ENCODE measurements at places on chromosomes 6 and 20. TPM values are rescaled to one million over a fixed set of nuclear protein-coding genes. Genes with fewer than 3 reads are reported as not detected.
A peak's percentile ranks its signal among the peaks of the same experiment; 100 is the strongest.

Gene SMOC2
- polyA plus RNA-seq: 3.5 TPM

Gene SYCP2
- 0.14 TPM for polyA plus RNA-seq

Gene TUBB
- polyA plus RNA-seq: 1,059 TPM

Gene RAMACL
- polyA plus RNA-seq: 0.61 TPM

Gene KCNG1
- 8.1 TPM for polyA plus RNA-seq

Gene STMND1
- polyA plus RNA-seq: not detected

Gene RAET1E
- not detected for polyA plus RNA-seq

- H3K27ac ChIP-seq: no peak overlapping the region
- peaks cover 11% of the 10 kb centered on the region for H3K4me1 ChIP-seq
- no peak overlapping the region for H3K4me3 ChIP-seq
- H3K27me3 ChIP-seq: no peaks in the 10 kb centered on the region
Observed at GRCh38 chr6:97726378-97726777, 443.4 kb upstream of the MMS22L start.

DNA sequence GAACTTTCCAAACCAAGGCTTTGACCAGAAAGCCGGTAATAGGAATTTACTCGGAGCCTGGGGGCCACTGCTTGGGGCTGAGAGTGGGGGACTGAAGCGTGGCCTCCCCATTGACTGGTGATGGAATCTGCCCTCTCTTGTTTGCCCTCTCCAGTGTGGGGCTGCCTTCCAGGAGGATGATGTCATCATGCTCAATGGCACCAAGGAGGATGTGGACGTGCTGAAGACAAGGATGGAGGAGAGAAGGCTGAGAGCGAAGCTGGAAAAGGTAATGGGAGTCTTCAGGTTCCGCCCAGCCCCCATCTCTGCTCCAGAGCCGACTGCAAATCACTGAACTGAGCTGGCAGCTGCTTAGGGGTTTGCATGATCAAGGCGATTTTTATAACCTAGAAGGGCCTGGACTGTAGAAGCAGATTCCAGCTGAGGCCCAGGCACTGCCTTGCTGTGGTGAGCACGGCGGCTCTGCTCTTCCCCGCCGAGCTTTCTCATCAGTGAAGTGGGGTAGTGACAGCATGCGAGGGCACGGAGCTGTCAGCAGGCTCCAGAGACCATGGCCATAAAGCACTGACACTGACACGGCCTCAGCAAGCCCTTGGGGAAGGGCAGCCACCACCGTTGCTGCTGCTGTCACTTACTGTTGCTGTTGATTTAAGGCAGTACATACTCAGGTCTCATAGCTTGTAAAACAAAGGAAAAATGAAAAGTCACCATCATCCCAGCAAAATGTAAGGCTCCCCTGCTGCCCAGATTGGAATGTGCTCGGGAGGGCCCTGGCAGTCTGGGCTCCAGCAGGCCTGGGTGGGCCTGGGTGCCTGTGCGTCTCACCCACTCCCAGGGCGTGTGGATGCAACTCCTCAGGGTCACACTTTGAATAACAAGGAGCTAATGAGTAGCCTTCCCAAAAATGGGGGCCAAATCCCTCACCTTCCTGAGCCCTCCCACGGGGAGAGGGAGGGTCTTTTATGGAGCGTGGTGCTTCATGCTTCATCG lies 11.1 kb upstream of the FAM209A start:
- H3K4me3 ChIP-seq: no peak overlapping the region
- H3K36me3 ChIP-seq: peaks cover 5% of the 10 kb centered on the region
- peak; percentile 4 for DNase-seq
- H3K4me1 ChIP-seq: no peaks in the 10 kb centered on the region
- no peaks in the 10 kb centered on the region for H3K27me3 ChIP-seq

GRCh38 chr6:37049758-37050044 lies 44.2 kb downstream of the FGD2 start:
- no peak overlapping the region for H3K4me3 ChIP-seq
- DNase-seq: no peak
- peaks cover 10% of the 10 kb centered on the region for H3K4me1 ChIP-seq
- H3K36me3 ChIP-seq: no peaks in the 10 kb centered on the region

GRCh38 chr20:9131841-9132240 lies 63.0 kb downstream of the PLCB4 start:
- H3K36me3 ChIP-seq: peaks cover 4% of the 10 kb centered on the region
- DNase-seq: no peak
- H3K4me3 ChIP-seq: no peak overlapping the region
- no peak overlapping the region for H3K27ac ChIP-seq
- no peaks in the 10 kb centered on the region for H3K27me3 ChIP-seq
- H3K4me1 ChIP-seq: no peaks in the 10 kb centered on the region

All from GM23338 (cell line).